ENCODE measurements at places on chromosomes 5 and 9.

DNA sequence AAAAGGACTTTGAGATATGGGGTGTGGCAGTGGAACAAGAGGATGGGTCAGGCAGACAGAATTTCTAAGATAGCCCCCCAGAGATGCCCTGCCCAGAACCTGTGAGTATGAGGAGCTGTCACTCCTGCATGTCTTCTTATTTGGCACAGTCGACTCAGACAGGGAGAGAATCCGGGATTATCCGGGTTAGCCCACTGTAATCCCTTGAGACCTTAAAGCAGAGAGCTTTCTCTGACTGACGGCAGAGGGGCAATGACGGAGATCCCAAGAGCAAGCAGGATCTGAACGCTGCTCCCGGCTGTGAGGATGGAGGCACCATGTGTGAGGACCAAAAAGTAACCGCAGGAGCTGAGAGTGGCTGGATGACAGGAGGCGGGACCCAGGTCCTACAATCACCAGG lies 8.8 kb upstream of the NHP2 start:
- DNase-seq: no peak

GRCh38 chr5:19240170-19240569 lies 747.8 kb downstream of the CDH18 start:
- no peak for DNase-seq

- no peak for DNase-seq
Observed at GRCh38 chr5:76662521-76662920, 39.3 kb upstream of the F2RL2 start.

DNA sequence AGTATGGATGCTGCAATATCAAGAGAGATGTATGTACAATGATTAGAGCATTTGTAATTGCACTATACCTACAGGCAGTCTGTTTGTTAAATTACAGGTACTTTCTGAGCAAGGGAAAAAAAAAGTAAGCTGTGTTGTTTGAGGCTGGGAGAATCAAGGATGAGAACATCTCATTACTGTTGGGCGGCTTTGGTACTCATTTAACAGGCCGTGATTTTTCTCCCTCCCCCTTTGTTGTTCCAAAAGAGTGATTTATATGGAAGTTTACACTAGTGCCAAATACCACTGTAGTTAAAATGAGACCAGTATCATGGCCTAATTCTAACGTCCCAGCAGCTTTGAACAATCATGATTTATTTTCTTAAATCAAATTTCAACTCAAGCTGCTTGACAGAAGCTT lies 71.2 kb upstream of the GNA14 start:
- DNase-seq: no peak

GRCh38 chr5:54251981-54252380 lies 58.4 kb downstream of the ARL15 start:
- no peak for DNase-seq

DNA sequence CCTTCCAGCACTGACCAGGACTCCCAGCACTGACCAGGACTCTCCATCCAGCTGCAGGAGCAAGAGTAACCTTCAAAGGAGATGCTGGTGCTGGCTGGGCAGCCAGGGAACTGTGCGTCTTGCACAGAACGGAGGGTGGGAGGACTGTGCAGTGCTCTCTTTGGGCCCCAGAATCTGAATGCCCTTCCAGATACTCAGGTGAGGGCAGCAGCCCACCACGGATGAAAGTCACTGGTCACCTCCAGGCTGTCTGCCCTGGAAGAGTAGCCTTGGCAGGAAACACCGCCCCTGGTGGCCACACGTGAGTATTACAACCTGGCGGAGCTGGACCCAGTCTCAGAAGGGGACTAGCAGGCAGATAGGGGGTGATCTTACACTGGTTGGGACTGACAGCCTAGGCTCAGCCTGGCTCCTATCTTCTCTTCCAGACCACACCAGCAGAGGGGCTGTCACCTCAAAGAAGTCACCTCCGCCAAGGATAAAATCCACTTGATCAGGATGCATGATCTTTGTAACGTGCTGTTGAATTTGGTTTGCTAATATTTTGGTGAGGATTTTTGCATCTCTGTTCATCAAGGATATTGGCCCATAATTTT lies 4.8 kb upstream of the SARDH start:
- peak; percentile 41 for DNase-seq

DNA sequence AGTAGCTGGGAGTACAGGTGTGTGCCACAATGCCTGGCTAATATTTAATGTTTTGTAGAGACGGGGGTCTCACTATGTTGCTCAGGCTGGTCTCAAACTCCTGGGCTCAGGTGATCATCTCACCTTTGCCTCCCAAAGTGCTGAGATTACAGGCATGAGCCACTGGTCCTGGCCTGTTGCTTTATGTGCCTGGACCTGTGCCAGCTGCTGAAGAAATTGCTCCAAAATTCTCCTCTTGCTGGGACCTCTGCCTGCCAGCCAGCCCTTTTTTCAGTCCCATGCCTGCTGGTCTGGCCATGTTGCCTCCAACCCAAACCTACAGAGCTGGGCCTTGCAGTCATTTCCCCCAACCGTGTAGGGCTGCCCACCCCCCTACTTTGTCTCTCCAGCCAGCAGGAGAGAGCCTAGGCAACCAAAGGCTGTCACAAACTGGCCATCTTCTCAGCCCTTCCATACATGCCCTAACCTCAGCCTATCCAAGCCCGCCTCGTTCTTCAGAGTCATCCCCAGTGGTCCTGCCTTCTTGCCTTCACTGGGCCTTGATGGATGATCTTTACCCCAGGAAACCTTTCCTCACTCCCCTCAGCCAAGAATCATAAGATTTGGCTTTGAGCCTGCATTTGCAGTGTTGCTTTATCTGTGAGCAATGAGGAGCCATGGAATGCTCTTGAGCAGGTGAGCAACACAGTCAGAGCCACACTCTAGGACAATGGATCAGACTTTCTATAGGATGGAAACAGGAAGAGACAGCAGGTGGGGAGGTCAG lies 27.4 kb upstream of the SYNPO start:
- DNase-seq: no peak
